ENCODE measurements at places on chromosomes 2 and 18.

DNA sequence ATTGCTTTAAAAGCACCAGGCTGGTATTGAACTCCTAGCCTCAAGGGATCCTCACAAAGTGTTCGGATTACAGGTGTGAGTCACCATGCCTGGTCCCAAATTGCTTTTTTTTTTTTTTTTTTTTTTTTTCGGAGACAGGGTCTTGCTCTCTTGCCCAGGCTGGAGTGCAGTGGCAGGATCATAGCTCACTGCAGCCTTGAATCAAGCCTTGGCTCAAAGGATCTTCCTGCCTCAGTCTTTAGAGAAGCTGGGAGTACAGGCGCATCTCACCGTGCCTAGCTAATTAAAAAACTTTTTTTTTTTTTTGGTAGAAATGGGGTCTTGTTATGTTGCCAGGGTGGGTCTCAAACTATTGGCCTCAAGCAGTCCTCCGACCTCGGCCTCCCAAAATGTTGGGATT, 12.8 kb downstream of the MTA3 start:
- no peak for DNase-seq

- DNase-seq, result no peak
Observed at GRCh38 chr2:86446060-86446459, 4.9 kb downstream of the KDM3A start.

DNA sequence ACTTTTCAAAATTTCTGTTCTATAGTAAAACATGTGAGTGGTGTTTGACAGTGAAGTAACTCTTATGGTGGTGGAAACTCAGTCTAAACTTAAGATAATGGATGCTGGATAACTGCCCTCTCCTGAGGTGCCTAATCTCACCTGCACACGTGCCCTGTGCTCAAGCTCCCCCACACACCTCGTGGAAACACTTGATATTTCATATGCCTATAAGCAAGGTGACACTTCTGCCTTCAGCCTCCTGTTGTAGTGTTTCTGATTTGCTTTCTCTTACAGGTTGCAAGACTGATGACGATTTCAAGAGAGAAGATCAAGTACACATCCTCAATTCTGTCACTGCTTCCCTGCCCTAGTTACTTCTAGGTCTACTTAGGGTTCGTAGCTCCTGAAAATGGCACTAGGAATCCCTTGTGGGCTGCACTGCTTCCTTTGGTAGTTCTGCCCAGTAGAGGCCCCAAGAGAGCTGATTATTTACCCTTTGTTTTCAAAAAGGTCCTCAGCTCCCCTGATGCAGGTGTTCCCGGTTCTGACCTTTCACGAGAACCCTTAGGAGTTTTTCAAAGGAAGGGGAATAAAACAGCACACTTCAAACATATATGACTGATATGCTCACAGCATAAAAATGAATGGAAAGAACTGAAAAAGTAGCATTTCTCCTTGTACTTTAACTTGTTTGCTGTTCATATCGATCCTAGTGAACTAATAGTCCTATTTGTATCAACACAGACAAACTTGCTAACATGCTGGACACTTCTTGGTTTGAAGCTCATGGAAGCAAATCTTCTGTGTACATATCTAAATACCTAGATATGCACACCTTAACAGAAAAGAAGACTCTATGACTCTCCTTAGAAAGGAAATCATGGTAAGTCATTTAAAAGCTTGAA, 6.7 kb downstream of the CAVIN2 start:
- DNase-seq, result no peak

- DNase-seq, result no peak
Observed at GRCh38 chr2:110120171-110121051, 4.8 kb upstream of the MALL start.

DNA sequence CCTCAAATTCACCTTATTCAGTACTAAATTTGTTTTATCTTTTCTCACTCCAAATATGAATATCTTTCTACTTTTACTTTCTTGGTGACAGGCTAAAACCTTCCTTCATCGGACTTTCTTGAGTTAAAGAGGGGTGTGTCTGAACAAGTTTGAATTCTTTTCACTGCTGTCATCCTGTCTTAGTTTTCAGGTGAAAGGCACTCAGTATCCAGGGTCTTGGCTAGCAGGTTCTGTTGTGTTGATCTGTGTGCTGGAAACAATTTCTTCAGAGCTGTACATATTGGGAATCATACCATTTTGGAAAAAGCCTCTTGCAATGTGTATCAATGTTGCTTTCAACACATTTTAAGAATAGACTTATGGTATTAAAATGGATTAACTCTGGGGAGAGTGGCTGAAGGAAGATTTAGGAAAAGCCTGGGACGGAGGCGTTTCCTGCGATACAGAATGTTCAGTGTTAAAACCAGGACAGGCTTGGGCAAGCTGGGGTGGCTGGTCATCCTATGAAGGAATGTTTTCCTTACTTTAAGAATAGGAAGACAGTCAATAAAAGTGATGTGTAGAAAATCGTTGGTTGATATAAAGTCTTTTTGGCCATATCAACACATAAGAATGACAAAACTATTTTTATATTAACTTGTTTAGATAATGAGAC, 350.7 kb upstream of the SPRED2 start:
- no peak for DNase-seq
